ENCODE measurements at places on chromosomes 1 and 21.

GRCh38 chr1:204503122-204503912 is 8.7 kb upstream of the PIK3C2B start:
- no peak for DNase-seq

- DNase-seq = no peak
These were observed 169.8 kb downstream of the SYT2 start for GRCh38 chr1:202540448-202540847.

- no peak for DNase-seq
These were observed 314 bp downstream of the DPH5 start for GRCh38 chr1:101025283-101025656.

DNA sequence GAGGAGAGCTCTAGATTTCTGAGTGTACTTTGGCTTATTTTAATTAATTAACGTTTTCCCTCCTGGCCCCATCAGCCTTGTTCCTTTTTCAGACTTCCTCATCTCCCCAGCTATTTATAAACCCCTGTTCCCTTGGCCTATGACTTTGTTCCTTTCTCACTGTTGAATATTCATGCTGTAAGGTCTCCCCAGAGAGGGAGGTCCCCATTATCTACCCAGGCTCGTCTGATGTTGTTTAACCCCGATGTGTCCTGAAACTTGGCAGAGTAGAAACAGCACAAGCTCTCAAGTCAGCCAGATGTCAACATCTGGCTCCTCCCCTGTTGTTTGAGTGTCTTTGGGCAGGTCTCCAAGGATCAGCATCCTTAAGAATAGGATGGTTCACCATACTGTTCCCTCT is 153.6 kb downstream of the HIVEP3 start:
- DNase-seq = no peak

- DNase-seq = no peak
These were observed 7.7 kb upstream of the DMBX1 start for GRCh38 chr1:46481961-46482360.

DNA sequence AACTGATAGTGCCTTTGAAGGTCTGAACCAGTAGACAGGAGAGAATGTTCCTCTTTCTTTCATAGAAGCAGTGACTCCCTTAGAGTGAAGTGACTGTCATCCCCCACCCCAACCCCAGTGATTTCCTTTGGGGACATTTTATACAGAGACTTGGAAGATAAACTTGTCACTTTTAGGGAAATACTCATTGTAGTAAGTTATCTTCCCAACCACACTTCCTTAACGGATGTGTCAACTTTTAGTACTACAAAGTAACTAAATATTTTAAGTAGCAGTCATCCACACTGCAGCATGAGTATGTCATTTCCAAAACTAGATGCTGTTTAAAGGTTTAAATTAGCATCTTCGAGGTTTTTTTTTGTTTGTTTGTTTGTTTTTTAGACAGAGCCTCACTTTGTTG is 13.7 kb downstream of the LRRC8B start:
- no peak for DNase-seq

- DNase-seq = no peak
These were observed 2.7 kb downstream of the RGL1 start for GRCh38 chr1:183807549-183808168.

DNA sequence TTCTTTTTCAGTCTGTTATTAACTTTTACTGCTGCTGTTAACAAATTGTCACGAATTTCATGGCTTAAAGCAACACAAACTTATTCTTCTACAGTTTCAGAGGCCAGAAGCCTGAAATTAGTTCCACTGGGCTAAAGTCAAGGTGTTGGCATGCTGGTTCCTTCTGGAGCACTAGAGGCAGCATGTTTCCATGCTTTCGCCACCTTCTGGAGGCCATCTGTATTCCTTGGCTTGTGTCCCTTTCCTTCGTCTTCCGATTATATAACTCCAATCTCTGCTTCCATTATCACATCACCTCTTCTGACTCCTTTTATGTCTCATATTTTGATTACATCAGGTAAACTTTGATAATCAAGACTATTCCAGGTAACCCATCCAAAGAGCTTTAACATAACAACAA is 1742.1 kb downstream of the BRINP3 start:
- DNase-seq = no peak

- no peak for DNase-seq
These were observed 11.0 kb downstream of the ETV3L start for GRCh38 chr1:157088607-157089006.

GRCh38 chr1:226825037-226825745 is 45.2 kb upstream of the PSEN2 start:
- DNase-seq = no peak

DNA sequence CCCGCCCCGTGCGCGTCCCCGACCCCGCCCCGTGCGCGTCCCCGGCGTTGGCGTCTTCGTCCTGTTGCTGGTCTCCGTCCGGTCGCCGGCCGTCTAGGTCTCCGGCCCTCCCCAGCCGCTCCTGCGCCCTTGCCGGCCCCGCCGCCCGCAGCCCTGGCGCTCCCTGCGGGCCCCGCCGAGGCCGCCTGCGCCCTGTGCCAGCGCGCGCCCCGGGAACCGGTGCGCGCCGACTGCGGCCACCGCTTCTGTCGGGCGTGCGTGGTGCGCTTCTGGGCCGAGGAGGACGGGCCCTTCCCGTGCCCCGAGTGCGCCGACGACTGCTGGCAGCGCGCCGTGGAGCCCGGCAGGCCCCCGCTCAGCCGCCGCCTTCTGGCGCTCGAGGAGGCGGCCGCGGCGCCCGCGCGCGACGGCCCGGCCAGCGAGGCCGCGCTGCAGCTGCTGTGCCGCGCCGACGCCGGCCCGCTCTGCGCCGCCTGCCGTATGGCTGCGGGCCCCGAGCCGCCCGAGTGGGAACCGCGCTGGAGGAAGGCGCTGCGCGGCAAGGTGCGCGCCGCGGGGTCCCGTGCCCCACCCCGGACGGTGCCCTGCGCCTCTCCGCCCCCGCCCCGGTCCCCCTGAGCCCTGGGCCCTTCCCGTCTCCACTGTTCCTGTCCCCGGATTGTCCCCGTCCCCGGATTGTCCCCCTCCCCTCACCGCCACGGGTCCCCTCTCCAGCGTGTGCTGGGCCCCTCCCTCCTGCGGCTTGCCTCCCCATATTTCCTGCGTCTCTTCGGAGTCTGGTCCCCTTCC is at the start of gene RNF187:
TSS of gene RNF187 (plus strand) at position 47 of the 789 bp plus-strand sequence.
- DNase-seq = peak; percentile 58

DNA sequence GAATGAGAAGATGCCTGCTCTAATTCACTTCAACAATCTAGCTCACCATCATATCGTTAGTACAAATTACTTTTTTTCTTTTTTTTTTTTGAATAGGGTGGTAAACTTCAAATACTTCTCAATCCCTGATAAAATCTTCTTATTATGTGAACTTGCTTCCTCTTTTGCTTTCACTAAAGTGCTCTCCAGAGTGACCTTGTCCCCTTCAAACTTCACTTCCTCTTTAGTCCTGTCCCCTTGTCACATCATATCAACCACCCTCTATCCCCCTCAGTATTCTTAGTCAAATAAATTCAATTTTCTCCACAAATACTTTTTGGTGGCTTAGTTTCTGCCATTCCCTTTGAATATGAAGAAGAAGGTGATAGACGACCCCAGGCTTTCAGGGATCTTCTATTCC is 124.9 kb upstream of the PLXNA2 start:
- no peak for DNase-seq

DNA sequence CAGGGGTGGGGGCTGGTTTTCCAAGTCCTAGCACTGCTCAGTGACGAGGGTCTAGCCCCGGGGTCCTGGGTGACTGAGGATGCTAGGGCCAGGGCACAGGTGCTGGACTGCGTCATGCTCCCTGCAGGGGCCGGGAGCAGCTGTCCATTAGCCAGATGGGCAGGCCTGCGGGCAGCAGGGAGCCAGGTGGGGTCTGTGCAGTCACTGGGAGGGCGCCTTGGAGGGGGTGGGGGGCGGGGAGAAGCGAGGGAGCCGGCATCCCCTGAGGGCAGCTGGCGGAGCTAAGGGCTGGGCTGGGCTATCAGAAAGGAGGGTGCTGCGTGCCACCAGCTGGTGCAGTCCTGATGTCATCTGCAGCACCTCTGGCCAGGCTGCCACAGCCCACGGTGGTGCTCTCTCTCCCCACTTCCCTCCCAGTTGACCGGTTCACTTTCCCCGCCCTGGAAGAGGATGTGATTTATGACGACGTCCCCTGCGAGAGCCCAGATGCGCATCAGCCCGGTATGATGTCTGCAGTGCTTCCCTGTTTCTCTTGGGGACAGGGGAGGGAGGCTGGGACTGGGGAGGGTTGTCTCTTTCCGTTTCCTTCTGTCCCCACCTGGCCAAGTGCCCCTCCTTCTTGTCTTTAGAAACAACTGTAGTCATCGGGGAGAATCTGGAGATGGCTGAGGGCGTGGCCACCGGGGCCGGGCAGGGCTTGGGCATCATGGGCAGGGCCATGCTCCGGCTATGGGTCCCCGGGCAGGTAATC is 63.8 kb downstream of the ARHGEF10L start:
- no peak for DNase-seq

- DNase-seq = no peak
These were observed 319.0 kb upstream of the C1orf174 start for GRCh38 chr1:4219111-4219510.

DNA sequence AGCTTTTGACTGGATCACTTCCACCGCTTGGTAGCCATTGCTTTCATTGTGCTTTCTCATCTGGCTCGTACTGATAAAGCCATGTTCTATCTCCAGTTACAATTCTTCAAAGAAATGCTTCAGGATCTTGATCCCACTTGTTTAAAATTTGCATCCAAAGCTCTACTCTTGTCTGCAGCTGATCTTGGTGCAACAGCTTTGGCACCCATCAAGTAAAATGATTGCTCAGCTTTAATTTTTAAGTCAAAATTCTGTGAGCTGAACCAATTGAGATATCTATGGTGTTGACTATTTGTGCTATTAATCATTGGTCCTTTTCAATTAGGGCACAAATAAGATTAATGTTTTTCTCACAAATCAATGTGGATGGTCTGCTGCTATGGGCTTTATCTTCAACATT is 54.8 kb upstream of the DUSP10 start:
- no peak for DNase-seq

GRCh38 chr1:9784508-9785133 is 39.1 kb downstream of the CLSTN1 start:
- no peak for DNase-seq

DNA sequence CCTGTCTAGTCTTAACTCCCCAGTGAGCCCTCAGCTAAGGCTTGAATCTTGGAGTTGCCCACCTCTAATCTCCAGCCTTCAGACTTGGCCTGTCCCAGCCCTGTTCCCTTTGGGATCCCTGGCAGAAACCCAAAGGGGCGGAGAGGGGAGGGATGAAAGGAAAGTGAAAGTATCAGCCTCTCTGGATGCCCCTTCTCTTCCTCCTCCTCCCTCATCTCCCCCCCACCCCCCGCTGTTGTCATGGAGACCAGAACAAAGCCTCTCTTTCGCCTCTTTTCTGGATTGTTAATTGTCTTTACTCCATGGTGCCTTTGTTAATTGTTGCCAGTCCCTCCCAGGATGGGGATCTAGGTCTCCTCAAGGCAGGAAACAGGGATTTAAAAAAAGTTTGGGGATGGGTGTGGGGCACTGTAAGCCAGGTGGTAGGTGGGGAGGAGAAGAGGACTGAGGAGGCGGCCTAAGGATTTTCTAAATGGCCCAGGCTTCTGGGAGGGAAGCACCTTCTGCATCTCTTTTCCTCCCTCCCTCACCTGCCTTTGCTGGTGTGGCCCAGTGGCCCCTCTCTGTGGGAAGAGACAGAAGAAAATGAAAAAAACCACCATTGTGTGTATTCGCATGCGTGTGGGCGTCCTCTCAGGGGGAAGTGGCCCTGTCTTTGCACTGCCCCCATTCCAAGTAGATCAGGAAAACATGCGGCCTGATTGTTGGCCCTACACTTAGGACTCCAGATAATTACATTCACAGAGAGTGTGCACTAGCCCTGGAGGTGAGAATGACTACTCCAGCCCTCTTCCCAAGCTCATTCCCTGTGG is 7.5 kb upstream of the SOX13 start:
- no peak for DNase-seq

DNA sequence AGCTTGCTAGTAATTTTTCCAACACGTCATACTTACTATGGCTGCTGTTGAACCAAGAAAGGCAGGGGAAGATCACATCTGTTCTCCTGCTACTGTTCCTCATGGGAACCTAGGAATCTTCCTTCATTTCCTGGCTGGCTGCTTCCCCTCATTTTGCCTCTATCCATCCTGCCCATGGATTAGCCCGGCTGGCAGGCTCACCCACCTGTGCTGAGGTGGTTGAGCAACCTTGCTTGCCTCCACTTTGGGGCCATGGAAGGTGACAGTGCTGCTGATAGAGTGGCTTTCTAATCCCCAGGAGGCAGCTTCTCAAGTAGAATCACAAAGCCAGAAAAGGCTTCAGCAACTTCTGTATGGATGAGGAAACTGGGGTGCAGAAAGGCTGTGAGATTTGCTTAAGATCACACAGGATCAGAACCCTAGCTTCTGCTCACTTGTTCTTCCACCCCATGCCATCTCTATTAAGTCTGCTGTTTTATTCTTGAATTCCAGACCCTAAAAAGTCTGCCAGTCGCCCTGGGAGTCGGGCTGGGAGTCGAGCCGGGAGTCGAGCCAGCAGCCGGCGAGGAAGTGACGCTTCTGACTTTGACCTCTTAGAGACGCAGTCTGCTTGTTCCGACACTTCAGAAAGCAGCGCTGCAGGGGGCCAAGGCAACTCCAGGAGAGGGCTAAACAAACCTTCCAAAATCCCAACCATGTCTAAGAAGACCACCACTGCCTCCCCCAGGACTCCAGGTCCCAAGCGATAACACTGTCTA is 6.2 kb upstream of the BMP8A start:
- DNase-seq = no peak

Measured in omental fat pad (tissue), 4 donors.